HuH-7 (cell line): ENCODE measurements at places on chromosomes 3 and 15.

DNA sequence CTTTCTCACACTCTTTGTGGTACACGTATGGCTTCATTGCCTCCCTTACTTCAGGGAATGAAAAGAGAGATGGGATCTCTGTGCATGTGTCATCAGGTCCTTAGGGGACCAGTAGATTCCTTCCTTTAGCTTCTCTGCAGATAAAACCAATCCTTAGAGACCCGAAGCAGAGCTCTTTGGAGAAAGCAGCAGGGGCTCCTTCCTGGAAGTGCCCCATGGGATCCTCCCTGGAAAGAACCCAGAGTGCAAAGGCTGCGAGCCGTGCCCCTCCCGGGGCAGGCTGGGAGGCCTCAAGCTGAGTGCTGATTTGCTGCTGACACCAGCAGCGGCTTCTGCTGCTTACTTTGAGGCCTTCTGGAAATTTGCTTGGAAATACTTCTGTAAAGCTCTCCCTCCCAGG, 328.6 kb upstream of the RGMA start:
- DNase-seq: no peak

DNA sequence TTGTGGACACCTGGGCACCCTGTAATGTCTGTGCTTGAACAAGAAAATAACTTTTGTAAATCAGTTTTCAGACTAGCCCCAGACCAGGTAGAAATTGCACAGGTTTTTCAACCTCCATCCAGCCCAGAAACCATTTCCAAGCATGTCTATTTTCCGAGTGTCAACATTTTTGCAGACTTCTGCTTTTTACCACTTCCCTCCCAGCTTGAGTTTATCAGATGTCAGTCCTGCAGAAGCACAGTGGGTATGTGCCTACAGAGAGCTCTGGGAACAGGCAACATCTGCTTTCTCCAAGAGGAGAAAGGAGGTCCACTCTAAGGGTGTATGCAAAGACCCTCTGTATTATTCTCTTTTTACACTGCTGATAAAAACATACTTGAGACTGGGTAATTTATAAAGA, 83.9 kb downstream of the LRRK1 start:
- no peak for DNase-seq

DNA sequence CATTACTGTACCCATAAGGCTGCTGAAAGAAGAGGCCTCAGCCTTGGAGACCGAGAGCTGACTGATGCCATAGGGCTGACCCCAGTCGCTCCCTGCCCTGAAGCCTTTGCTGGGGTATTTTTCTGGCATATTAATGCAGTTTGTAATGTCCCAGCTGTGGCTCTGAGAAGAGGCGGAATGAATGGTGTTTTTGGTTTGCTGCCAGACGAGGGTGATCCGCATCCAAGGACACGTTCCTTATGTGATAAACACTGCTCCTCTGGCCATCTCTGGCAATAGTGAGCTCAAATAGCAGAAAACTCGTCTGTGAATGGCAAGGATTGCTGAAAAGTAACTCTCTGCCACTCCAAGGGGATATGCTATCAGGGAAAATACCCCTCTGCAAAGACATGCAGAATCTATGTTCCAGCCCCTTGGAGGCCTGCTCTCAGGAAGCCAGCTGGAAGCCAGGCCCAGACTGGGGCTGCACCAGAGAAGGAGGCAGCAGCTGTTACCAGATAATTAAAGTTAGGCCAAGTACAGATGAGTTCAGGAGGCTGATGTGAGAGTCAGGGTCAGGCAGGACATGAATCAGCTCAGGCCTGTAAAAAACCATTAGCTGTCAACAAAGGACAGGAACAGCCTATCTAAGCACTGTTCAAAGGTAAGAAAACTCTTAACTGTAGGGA, 28.9 kb upstream of the KLHL6 start:
- no peak for DNase-seq

GRCh38 chr3:51798411-51798963, 19.4 kb upstream of the IQCF6 start:
- no peak for DNase-seq

GRCh38 chr15:58473724-58474123, 41.9 kb downstream of the LIPC start:
- no peak for DNase-seq

DNA sequence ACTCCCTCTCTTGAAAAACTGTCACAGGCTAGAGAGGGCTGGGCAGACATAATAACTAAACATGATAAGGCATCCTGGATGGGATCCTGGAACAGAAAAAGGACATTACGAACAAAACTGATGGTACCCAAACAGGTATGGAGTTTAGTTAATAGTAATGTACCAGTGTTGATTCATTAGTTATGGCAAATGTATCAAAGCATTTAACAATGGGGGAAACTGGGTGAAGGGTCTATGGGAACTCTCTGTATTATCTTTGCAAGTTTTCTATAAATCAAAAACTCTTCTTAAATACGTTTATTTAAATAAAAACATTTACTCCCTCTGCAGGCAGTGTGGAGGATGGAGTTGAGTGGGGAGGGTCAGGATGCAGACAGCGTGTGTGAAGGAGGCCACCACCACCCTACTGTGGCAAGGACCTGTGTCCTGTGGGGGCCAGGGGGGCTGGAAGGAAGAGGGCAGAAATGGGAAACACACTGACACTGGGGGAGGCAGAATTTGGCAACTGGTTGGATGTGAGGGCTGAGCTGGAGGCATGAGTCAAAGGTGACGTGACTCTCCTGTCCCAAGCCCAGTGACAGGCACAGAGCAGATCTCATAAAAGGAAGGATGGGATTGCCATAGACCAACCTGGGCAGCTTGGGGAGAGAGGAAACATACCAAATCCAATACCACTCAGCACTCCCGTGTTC, 59.6 kb upstream of the ITGA11 start:
- no peak for DNase-seq

- DNase-seq: no peak
These were observed 2.8 kb downstream of the FNDC3B start for GRCh38 chr3:172042136-172042662.

GRCh38 chr3:8504611-8504973, 3.0 kb downstream of the LMCD1 start:
- no peak for DNase-seq

GRCh38 chr15:71683411-71684274, 126.7 kb upstream of the NR2E3 start:
- no peak for DNase-seq

DNA sequence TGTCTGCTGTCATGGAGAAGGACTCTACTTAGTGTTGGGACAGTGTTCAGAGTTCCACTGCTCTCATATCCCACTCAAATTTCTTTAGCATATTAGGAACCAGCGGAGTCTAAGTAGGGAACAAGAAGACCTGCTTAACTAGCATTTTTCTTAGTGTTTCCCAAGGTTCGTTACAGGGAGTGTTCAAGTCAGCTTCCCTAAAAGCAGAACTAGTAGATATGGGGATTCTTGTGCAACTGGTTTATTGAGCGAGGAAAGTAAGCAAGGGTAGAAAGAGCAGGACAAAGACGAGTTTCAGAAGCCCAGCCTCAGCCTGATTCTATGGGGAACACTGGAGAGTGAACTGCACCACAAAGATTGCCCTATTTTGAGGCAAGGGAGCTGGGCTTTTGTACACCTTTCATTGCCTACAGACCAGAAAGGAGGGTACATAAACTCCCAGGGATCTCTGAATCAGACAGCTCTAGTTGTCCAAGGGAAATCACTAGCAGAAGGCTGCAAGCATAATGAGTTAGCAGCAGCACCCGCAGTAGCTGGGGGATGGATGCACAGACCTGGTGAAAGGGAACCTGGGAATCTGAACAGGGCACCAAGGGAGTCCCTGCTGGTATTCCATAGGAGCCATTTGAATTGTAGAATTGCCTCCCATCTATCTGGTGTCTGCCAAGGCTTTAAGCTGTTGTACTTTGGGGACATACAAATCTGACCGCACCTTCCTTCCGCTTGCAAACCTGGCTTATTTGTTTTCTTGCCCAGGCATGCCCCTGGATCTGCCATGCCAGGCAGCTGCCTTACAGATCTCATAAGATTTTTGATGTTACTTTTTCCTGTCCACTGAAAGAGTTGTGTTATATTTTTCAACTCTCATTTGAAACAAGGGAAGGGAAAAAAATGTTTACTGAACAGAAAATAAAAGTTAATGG, 15.1 kb downstream of the CMTM7 start:
- peak; percentile 44 for DNase-seq
